ENCODE measurements at places on chromosomes 5 and 9.

- no peak for DNase-seq
These were observed 154.4 kb upstream of the CLINT1 start for GRCh38 chr5:158013303-158013702.

- DNase-seq = no peak
These were observed 21.7 kb downstream of the SLC6A18 start for GRCh38 chr5:1246711-1247431.

DNA sequence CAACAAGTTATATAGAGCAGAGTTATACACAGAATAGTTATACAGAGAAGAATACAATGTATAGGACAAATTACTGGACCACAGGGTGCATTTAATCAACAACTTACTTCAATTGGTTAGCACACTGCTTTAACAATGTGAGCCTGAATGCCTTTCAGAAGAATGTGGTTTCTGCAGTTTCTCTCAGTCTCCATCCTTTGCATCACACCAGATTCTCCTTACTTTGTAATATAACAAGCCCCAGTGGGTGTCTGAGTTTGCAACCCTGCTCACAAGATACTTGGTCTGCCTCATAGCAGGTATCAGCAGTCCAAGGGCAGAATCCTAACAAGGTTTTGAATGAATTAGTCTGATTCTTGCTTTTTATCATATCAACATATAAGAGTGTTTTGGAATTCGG lies 114.6 kb downstream of the GABRB2 start:
- no peak for DNase-seq

- no peak for DNase-seq
These were observed 268.9 kb upstream of the PDE4D start for GRCh38 chr5:60162441-60162840.

DNA sequence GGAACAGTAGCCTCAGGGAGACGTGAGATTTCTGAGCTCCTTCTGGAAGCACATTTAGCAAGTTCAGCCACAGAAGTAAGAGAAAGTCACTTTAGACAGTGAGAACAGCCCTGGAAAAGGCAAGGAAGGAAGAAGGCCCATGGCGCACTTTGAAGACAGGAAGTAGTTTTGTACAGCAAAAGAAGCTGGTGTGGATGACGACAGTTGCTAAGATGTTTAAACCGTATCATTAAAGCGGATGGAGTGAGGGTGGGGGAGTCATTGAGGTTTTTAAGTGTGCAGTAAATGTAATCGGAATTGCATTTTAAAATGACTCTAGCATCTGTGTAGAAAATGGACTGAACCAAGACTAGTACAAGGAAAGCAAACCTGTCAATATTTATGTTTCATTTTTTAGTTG lies 15.3 kb upstream of the TRPM3 start:
- DNase-seq = no peak

- DNase-seq = no peak
These were observed 59.2 kb upstream of the TRAF1 start for GRCh38 chr9:120985819-120986222.

DNA sequence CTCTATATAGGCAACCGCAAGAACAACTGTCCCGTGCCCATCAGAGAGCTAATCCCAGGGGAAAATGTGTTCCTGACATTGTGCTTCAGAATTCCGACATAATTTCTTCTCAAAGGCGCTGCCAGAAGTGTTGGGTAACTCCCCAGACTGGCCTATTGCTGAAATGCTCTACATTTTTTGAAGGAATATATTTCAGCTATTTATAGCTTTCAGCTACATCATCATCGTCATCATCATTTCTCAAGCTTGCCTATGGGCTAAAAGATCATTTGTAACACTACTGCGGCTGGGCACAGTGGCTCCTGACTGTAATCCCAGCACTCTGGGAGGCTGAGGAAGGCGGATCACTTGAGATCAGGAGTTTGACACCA lies 49.7 kb downstream of the MYO10 start:
- no peak for DNase-seq

DNA sequence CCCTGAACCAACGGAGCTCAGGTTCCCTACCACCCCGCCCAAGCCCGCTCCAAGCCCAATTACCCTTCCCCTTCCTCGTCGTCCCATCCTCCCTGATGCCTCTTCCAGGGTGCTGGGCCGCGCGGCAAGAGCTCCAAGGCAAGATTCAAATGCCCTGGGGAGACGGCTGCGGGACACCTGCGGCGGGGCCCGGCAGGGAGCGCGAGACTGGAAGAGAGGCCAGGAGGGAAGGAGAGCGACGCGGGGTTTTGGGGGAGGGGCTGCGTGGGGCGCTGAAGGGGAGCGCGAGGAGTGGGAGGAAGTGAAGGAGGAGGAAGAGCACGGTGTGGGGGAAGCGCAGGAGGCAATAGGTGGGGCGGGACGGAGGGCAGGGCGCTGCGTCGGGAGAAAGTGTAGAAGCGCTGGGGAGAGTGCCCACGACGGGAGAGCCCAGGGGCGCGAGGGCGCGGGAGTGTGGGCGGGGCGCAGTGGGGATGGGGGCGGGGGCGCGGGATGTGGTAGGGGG lies 975 bp upstream of the NXNL2 start:
- DNase-seq = no peak

GRCh38 chr5:170168002-170168401 lies 62.3 kb downstream of the FOXI1 start:
- no peak for DNase-seq

- peak; percentile 73 for DNase-seq
These were observed 26.2 kb upstream of the BICD2 start for GRCh38 chr9:92790542-92791527.

GRCh38 chr5:158848634-158849033 lies 251.1 kb downstream of the EBF1 start:
- DNase-seq = no peak

DNA sequence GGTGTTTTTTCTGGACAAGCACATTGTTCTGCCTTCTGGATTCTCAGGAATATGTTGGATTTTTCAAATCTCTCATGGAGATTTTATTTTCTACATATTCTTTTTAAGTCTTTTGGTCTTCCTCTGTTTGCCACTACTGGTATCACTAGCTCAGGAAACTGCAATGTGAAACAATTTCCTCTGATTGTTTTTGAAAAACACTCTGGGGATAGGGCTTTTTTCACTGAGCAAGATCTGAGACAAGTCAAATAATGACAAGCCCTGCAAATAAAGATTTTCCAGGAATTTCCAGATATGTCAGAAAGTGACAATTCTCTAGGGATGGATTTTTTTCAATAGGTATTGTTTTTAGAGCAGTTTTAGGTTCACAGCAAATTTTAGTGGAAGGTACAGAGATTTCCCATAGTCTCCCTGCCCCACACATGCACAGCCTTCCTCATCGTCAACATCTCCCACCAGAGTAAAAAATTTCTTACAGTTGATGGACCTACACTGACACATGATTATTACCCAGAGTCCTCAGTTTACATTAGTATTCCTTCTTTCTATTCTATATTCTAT lies 86.9 kb upstream of the TMEM161B start:
- DNase-seq = no peak

DNA sequence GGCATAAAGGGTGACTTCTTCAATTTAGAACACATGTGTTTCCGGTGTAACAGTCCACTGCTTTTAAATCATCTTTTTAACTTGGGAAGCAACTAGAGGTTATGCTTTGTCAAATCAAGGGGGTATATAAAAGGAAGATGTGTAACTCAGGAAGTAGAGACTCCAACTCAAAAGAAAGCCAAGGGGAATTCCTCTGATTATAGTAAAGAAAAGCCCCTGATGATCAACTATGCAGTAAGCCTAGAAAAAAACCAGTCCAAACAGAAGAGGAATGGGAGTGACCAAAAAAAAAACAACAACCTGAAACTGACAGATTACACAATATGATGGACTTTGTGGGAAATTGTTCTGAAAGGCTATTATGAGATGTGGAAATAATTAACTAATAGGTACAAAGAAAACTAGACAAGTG lies 90.3 kb downstream of the AK8 start:
- DNase-seq = no peak

DNA sequence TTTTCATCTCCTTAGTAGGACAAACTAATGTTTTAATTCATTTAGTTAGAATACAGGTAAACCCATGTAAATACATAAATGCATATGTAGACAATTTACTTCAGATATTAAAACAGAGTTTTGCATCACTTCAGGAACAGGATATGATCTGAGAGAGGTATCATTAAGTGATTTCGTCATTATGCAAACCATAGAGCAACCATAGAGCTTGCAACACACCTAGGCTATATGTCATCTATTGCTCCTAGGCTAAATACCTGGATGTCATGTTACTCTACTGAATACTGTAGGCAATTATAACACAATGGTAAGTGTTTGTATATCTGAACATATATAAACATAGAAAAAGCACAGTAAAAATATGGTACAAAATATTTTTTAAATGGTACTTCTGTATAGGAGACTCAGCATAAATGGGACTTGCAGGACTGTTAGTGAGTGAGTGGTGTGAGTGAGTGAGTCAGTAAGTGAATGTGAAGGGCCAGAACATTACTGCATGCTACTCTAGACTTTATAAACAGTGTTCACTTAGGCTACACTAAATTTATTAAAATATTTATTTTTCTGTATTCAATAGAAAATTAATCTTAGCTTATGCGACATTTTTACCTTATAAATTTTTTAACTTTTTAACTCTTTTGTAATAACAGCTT lies 1377.5 kb upstream of the CDH9 start:
- DNase-seq = no peak

DNA sequence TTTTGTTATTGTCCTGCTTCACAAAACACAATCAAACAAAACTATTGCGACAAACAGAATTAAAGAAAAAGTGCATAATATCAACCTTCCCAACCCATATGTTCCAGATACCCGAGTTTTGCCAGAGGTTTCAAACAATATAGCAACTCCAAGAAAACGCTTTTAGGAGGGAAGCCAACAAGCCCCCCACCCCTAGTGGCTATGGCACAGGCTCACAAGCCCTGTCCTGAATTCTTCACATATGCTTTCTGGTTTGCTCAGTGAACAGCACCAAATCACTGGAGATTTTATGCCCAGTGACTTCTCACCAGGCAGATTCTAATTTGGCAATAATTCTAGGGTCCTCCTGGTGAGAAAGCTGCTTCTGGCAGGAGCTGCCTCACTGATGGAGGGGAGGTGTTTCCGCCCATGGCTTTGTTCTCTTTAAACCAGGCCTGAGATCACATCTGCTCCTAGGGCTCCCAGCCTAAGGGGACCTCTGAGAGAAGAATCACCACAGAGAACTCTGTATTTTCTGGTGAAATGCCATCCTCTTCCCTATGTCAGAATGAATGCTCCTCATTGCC lies 1982.4 kb downstream of the EFNA5 start:
- DNase-seq = no peak

GRCh38 chr5:32285510-32286138 lies 27.1 kb downstream of the MTMR12 start:
- DNase-seq = no peak

DNA sequence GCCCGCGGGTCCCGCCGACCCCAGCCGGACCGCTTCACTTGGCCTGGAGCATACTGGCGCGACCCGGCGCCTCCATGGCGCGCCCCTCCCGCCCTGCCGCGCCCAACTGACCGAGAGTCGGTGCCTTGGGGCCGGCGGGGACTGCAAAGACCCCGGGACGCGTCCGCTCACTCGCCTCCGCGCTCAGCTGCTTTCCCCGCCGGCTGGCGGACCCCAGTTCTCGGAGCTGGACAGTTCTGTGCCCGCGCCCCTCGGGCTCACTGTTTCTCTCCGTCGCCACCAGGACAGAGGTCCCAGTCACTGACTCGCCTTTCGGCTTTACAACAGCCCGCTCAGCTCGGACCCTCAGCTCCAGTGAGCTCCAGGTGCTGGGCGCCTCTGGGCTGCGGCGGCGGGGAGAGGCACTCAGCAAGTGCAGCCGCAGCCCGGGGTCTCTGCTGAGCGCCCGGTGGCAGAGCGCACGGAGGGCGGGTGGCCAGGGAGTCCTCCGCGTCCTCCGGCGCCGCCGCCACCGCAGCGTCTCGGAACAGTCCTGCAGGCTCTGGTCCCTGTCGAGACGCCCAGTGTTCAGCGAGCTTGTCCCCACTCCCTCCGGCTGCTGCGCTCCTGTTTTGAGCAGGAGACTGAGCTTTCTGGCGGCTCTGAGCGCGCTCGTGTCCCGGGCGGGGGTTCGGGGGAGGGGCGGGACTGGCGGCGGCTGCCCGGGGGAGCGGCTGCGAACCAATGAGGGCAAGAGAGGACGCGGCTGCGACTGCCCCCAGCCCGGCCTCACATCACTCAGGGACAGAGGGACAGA lies at the start of gene SMIM32:
Gene SMIM32, minus strand, starts transcription at position 637 of the 796 bp plus-strand sequence. CDS start 638 bp downstream, outside the sequence.
- DNase-seq = no peak

DNA sequence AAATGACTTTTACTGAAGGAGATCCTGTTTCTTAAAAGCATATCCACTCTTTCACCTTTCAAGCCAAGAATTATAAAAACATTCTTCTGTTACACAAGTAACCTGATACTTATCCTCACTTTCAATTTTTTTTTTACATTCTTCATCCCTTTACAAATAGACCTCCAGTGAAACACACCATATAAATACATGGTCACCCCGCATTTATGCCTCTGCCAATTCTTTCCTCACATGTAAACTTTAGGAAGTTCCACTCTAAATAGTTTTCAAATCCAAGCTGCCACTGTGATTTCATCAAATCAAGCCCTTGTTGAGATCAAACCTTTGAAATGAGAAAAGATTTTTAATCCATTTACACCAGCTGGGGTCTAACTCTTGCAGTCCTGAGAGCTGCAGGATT lies 40.0 kb downstream of the GAS1 start:
- DNase-seq = no peak

GRCh38 chr9:115183436-115183835 lies 65.5 kb upstream of the TNC start:
- no peak for DNase-seq

GRCh38 chr9:137462396-137462985 lies 3.4 kb upstream of the NSMF start:
- no peak for DNase-seq

- no peak for DNase-seq
These were observed 222.9 kb upstream of the EFNA5 start for GRCh38 chr5:107893642-107894041.

DNA sequence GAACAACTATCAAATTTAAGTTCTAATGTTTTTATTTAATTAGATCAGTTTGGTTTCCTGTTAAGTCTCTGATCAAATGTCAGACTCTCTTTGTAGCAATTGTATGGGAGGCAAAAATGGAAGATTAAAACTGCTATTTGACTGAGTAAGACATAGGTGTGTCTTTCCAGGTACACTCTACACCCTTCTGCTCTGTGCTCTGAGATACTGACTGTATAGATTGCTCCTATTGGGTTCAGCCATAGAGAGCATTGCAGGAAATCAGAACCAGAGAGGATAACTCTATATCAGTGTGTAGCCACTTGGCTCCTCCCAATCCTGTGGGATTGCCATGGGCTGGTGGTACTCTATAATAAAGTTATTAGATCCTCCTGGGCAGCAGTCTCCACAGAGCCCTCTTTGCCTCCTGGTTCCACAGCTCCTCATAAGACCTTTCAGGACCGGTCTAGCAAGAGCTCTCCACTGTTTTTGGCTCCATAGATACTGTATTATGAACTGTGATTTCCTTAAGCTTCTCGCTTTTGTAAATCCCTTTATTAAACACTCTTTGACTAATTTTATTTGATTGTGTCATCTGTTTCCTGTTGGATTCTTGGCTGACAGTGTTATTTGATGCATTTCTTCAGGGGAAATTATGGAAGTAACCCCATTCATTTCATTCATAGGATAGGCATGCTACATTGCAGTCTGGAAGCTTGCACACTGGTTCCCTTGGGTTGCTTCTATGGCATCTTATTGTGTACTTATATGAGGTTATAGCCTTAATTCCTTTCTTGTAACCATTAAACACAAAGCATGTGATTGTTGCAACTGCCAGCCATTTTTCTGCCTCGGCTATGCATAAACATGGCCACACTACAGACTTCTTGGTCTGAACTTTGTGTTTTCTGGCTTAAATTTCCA lies 115.6 kb downstream of the VCAN start:
- DNase-seq = no peak

GRCh38 chr5:38184627-38185026 lies 73.7 kb upstream of the EGFLAM start:
- no peak for DNase-seq

- no peak for DNase-seq
These were observed 123.4 kb upstream of the NFIL3 start for GRCh38 chr9:91547081-91547480.

All from activated T-cell treated with anti-CD3 and anti-CD28 coated beads, Interleukin-2, amount 50 U/mL, for 72 hours (primary cell).